Kidney epithelial cell (primary cell): ENCODE measurements at places on chromosomes 12 and 14. TPM values are rescaled to one million over a fixed set of nuclear protein-coding genes. Genes with fewer than 3 reads are reported as not detected.

GRCh38 chr14:104458845-104459244, 120.7 kb upstream of the C14orf180 start:
- DNase-seq, result no peak

PLCZ1 gene
- not detected in 2 replicates for total RNA-seq

HRK gene
- total RNA-seq, result 3.5 TPM in 2 replicates

FGFR1OP2 gene
- total RNA-seq, result 27.6 and 38.7 TPM in 2 replicates

- DNase-seq, result no peak
Observed at GRCh38 chr12:52371716-52372115, 4.4 kb upstream of the KRT85 start.

PRPF39 gene
- total RNA-seq, result 20.5 and 22.5 TPM in 2 replicates

HCAR1 gene
- total RNA-seq, result 0.62 and 0.79 TPM in 2 replicates

RAB15 gene
- 18.2 and 21.9 TPM in 2 replicates for total RNA-seq

DNA sequence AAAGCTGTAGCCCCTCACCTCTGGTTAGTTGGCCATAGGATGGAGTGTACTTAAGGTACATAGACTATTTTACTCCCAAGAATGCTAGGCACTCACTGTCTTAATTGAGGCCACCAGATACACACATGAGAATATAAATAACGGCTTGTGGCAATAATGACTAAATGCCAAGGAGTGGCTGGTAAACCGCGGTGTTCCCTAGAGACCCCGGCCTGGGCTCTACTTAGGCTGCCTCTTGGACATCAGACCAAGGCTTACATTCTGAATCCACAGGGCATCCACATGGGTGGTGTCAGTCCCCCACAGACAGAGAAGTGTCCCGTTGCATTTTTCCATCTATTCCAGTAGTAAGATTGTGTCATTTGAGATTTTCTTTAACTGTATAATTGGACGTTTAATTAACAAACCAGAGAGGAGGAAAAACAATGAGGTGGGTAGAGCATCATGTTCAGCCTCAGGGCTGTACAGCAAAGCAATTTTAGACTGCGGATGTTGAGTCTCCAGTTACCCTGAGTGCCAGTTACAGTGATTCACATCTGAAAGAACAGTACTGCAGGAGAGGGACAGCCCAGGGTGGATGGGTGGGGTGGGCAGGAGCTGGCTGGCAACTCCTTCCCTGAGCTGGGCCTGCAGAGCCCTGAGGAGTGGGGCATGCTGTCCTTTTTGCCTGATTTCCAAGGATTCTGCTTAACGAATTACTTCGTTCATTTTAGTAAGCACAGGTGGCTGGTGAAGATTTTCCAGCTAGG, 20.5 kb downstream of the CKB start:
- no peak for DNase-seq

SERPINA6 gene
- total RNA-seq, result 0.07 TPM in 1 of 2 replicates, not detected in the other

TULP3 gene
- 19.1 and 21.2 TPM in 2 replicates for total RNA-seq

DNA sequence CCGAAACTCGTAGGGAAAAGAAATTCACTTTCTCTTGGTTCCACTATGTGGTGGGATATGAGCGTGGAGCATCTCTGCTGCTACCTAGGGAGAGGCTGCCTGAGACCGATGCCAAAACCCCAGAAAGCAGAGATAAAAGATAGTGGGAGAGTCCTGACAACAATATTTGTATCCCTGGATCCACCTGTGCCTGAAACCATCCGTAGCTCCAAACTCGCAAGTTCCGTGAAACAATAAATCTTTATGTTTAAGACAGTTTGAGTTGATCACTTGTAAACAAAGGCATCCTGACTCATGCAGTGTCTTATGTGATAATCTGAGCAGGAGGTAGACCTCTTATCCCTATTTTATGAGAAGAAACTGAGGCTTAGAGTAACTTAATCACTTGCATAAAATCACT, 2.9 kb downstream of the MAP1LC3B2 start:
- DNase-seq, result no peak

- peak; percentile 61 for DNase-seq
Observed at GRCh38 chr14:105300542-105301102, at the start of gene BRF1. TSS of gene BRF1 (minus strand) at chr14:105301001. CDS start at chr14:105300629, 372 bp downstream.

- DNase-seq, result no peak
Observed at GRCh38 chr12:4450551-4451112, 5.0 kb upstream of the FGF6 start.

DNA sequence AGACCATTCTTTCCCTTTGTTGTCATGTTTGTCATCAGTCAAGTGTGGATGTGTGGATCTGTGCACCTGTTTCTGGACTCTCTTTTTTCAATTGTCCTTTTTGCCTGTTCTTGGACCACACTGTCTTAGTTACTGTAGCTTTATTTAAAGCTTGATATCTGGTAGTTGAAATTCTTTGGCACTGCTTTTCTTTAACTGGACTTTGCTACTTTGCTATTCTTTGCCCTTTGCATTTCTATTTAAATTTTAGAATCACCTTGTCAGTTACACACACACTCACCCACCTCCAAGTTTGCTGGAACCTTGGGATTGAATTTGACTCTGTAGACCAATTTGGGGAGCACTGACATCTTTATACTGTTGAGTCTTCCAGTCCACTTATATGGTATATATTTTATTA, 61.5 kb downstream of the VRK1 start:
- DNase-seq, result no peak

DNA sequence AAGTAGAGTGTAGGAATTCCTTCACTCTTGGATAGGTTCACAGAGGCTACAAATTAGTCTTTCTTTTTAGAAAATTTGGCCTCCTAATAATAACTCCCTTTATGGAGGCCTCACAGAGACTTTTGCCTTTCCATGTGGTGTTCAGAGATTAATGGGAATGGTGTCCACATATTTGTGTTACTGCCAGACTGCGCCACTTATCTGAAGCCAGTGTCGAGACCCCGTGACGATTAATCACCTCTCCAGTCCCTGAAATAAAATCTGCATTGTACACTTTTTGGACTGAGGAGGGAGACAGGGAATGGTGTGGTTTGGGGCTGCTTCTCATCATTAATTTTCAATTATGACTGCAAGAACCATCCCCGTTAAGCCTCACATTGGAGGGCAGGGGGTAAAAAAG, 980.5 kb downstream of the FLRT2 start:
- DNase-seq, result no peak

RNF212B gene
- total RNA-seq, result not detected in 2 replicates

- DNase-seq, result no peak
Observed at GRCh38 chr12:88298014-88298682, 156.0 kb downstream of the TMTC3 start.

RNASE7 gene
- total RNA-seq, result not detected in 2 replicates

- DNase-seq, result no peak
Observed at GRCh38 chr14:59500732-59501131, 16.4 kb downstream of the JKAMP start.

GRCh38 chr12:66380769-66381535, 78.7 kb downstream of the HELB start:
- no peak for DNase-seq

GRCh38 chr14:103656031-103656755, 27.2 kb downstream of the KLC1 start:
- no peak for DNase-seq

DNA sequence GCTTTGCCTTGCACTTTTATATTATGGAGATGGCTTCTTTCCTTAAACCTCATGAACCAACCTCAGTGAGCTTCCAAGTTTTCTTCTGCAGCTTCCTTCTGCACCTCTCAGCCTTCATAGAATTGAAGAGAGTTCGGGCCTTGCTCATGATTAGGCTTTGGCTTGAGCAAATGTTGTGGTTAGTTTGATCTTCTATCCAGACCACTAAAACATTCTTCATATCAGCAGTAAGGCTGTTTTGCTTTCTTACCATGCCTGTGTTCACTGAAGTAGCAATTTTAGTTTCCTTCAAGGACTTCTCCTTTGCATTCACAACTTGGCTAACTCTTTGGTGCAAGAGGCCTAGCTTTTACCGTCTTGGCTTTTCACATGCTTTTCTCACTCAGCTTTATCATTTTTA, 125.4 kb downstream of the SNAPC1 start:
- DNase-seq, result peak; percentile 4

CRIP1 gene
- total RNA-seq, result 2.0 and 11.1 TPM in 2 replicates

GRCh38 chr14:51157012-51157411, 62.1 kb upstream of the TRIM9 start:
- no peak for DNase-seq

DNA sequence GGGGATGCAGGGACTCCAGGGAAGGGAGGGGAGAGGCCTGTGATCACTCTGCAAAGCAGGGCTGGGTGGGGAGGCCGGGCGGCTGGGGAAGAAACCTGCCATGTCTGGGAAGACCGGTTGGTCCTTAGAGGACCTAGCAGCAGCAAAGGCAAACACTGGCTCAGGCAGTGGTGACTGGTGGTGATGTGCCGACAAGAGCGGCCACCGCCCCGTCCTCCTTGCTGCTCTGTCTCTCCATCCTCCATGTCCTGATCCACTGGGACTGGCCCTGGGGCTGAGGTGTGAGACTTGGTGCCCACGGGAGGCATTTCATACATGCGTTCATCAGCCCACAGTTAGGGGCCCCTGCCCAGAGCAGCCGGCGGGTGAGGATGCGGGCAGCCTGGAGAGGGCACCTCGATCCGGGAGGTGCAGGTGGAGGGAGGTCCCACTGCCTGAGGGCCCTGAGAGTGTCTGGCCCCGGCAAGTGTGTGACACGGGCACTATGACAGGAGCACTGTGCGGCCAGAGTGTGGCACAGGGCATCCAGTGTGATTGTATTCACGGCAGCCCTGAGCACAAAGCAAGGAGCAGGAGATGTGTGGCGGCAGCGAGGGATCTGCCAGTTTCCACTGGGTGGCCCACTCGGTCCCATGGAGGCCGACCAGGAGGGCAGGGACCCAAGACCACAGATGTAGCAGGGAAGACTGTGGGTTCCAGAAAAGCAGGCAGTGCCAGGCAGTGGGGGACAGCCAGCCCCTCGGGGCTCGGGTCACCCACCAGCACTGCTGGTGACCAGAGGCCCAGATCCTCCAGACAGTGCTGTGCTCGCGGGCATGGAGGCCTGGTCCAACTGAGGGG, 13.9 kb downstream of the ANKRD9 start:
- no peak for DNase-seq

DNA sequence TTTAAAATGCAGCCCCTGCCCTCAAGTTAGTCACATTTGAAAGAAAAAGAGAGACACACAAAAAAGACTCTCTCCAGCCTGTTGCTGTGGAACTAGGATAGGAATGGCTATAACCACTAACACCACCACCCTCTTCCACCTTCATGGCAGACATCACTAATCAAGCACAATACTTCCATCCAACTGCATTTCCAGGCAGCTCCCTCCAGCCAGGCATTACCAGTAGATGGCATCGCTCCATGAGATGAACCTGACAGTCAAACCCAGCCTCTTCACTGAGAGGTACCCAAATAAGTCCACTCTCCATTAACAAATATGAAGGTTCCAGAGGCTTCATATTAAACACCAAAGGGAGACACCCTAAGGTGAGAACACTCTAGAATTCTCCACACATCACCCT, 24.4 kb downstream of the SLC8B1 start:
- DNase-seq, result no peak

DNA sequence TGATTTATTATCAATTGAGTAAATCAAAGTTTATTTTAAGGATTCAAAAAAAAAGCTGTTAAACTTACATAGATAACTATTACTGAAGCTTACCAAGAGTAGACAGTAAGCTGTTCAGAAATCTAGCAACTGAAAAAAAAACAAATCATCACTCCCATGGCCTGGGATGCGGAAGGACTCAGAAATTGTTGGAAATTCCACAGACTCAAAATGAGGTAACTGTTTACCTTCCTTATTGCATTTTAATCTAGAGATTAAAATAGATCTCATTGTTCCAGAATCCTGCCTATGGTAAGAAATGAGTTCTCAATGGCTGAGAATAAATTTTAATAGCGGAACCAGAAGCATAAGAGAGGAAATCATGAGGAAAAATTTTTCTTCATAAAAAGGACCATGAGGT, 87.2 kb downstream of the PPM1H start:
- DNase-seq, result no peak

DNA sequence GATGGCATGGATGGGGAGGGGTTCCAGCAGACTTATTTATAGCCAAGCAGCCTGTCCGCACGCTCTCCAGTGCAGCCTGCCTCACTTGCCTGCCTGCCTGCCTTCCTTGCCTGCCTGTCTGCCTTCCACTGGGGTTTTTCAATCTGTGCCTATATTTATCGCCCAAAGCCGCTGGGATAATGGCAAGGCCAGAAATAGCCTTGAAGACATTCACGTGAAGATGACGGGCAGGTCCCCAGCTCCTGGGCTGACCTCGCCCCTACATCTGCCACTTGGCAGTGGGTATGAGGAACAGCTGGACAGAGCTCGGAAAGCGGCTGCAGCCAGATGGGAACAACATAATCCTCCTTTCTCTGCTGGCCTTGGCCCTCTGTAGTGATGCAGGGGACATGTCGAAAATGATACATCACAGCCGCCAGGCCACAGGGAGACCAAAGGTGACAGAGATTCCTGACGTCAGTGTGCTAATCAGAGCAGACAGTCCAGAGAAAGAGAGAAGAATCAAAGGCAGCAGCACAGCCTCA, 53.3 kb downstream of the PITPNM2 start:
- no peak for DNase-seq

GRCh38 chr12:108849660-108850059, 7.7 kb downstream of the SSH1 start:
- DNase-seq, result no peak

GRCh38 chr12:6313326-6313940, 3.0 kb downstream of the PLEKHG6 start:
- no peak for DNase-seq

DNA sequence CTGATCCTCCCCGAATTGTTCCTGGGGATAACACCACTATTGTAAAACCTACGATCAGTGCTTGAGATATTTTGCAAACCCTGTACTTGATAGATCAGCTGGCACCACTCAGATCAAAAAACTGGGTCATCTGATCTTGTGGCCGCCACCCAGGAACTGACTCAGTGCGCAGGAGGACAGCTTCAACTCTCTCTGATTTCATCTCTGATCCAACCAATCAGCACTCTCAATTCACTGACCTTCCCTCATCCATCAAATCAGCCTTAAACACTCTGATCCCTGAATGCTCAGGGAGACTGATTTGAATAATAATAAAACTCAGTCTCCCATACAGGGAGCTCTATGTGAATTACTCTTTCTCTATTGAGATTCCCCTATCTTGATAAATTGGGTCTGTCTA, 4.2 kb upstream of the XPOT start:
- DNase-seq, result no peak

SMIM41 gene
- 0.34 TPM in 1 of 2 replicates, not detected in the other for total RNA-seq

DNA sequence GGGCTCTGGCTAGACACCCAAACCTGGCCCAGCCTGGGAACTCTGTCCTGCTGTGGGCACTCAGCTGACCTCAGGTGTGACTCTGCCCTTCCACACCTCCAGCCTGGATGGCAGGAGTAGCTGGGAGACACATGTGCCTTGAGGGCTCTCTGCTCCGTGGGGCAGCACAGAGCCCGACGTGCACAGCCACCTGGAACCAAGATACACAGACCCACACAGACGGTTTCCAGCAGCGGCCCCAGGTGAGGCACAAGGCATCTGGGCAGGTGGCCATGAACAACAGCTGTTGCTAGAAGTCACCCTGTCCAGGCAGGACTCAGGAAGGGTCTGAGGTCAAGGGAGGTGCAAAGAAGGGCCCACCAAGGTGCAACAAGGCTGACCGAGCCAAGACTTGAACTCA, 5.9 kb downstream of the DEGS2 start:
- no peak for DNase-seq

DNA sequence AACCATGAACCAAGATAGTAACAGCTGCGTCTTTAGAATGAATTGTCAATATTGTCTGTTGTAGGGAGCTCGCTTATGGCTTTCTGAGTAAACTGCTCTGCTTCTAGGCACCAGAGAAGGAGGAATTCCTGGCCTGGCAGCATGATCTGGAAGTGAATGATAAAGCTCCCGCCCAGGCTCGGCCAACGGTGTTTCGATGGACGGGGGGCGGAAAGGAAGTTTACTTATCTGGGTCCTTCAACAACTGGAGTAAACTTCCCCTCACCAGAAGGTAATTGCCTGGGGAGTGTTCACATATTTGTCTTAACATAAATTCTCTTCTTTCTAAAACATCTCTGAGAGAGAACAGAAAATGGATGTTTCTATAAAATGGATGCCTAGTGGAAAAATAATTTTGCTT, 4.3 kb downstream of the PRKAB1 start:
- no peak for DNase-seq
